EL (cell line): ENCODE measurements at places on chromosomes 1 and 21.

DNA sequence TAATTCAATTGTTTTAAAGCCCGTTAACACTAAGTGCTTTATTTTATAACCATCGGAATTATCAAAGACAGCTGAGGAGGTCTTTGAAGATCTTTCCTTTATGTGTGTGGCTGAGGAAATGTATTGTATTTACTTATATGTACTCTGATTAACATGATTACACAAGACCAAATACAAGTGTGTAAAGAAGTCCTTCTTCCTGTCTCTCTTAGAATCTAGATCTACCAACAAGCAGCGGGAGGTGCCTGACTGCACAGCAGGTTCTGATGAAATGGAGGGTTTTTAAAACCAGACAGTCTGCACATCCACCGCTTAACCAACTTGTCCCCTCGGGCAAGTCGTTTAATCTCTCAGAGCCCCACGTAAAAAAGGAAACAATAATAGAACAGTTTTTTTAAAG, 240.5 kb upstream of the MAP1LC3C start:
- no peak for DNase-seq

DNA sequence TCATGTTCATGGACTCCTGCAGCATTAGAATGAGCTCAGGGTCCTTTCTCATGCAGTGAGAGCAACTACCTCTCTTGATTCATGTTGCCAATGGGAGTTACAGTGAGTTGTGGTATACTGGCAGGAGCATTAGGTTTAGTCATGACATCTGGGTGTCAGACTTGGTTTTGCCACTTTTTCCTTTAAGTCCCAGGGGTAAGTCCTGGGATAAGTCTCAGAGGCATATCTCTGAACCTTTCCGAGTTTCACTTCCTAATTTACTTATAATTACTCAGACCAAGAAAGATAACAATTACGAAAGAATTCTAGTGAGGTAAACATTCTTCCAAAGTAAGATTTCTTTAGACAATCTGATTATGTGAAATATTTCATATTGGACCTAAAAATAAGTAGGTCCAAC, 606.0 kb downstream of the SMYD3 start:
- DNase-seq, result no peak

DNA sequence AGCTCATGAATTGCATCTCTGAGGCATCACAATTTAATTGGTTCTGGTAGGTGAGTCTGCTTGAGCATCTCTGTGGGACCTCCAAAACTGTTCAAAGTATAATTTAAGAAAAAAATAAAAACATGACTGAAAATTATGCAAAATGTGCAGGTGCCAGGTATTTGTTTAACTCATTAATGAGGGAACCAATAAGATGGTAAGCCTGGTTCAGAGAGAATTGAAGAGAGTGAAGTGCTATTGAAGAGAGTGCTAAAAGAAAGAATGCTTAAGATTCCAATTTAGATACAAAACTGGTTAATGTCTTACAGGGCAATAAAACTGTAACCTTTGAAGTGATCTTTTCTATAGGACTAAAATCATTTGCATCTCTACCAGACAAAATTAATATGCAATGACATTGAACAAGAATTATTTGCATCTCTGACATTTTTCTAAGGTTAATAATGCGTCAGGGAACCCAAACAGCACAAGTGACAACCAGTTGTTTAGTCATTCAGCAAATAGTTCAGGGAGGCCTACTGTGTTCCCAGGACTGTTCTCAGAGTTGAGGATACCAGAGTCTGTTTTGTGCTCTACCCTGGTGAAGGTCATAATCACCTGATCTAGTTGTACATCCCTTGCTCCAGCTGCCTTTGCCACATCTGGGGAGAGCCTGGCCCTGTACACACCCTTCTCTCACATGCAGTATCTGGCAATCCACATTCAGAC, 183.5 kb downstream of the PATJ start:
- no peak for DNase-seq

DNA sequence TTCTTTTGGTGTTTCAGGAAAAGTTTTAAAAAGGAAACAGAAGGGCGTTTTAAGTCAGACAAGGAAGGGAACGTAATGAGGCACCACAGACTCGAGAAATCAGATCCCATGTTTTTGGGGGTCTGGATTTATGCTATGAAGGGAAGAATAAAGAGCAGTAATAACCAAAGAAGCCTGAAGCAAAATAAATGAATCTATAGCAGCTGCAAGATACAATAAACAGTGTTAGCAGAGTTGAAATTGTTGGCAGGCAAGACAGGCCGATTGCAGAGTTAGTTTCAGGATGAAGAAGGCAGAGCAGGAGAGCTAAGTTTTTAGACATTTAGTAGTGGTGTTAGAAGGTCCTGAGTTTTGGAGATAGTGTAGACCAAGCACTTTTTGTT, 425 bp downstream of the DDR2 start:
- DNase-seq, result peak; percentile 30

DNA sequence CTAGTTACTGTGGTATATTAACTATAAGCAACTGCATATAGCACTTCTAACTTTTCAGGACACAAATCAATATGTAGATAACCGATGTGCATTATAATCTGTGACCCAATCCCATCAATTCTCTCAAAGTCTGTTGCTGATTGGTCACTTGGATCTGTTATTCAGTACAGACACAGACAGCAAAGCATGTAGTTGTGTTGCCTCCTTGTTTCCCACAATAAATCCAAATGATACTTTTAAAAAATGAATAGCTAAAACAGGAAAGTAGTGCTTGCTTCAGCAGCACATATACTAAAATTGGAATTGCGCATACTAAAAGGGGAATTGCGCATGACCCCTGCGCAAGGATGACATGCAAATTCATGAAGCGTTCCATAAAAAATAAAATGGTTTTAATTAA, 28.1 kb downstream of the NDC1 start:
- DNase-seq, result no peak

DNA sequence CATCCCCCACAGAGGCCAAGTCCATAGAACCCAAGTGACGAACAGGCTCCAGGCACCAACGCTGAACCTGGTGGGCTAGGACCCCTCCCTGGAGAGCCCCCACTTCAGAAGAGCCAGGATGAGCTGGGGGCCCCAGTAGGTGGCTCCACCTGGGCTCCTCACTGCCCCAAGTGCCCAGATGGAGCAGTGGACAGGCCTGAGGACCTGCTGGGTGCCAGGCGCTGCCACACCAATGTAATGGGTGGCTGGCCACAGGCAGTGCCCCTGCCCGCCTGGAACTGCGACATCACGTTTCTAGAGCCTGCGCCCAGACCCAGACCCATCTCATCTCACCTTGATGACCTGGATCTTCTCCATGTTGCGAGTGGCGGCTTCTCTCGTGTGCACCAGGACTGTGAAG, 5.6 kb downstream of the MAD2L2 start:
- DNase-seq, result no peak

DNA sequence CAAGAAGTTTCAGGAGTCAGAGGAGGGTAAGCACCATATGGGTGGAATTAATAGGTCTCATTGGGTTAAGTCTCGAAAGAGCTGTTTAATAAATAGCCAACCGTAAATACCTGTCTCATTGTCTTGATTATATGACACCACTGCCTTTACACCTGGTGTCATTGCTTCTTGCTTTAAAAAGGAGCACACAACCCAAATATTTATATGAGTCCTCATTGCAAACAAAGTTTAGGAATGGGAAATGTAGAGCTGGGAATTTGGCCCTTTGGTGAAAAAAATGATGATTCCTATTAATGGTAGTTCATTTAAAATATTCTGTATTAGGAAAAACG, 2.1 kb downstream of the BACH1 start:
- DNase-seq, result no peak

DNA sequence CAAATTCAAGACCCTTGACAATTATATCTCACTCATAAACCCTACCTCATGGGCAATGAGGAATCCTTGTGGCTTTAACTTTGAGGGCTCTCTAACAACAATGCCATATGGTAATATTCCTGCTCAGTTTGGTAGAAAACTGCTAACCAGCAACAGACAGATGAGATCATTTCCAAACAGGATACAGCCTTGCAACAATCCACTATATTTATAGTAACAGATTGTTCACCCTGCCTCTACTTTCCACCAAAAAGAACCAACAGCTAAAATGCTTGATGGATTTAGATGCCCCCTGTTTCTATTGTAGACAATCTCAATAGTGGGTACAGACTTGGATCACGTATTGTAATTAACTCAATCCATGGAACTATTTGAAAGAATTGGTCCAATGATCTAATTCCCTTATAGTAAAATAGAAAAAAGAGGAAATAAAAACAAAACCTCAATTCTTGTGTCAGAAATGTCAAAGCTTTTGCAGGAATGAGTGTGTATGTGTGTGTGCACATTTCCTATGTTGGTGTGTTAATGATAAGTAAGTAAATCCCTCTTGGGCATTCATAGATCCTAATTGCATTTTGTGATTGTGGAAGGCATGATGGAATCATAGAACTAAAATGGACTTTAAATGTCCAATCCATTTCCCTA, 100.0 kb upstream of the EDEM3 start:
- peak; percentile 32 for DNase-seq

DNA sequence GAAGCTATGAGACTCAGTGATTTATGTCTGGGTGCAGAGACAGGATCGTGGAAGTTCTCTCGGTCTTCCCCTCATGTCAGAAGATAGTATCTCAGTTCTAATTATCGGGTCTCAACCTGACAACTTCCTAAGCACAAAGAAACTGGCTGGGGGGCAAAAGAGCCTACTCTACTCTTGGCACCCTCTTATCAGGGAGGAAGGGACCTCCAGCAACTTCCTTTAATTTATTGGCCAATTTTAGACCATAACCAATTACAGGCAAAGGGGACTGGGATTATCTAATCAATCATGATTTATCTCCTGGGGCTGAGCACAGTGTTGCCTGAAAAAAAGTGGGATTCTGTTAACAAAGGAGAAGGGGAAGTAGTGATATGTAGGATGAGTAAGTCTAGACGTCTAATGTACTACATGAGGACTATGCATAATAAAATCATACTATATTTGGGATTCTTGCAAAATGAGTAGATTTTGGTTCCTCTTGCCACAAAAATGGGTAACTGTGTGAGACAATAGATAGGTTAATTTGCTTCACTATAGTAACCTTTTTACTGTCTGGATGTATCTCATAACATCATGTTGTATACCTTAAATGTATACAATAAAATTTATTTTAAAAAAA, 98.8 kb downstream of the ZFYVE9 start:
- no peak for DNase-seq

GRCh38 chr1:71276466-71276865, 195.6 kb upstream of the ZRANB2 start:
- no peak for DNase-seq

- DNase-seq, result no peak
These were observed 443.2 kb upstream of the VAMP3 start for GRCh38 chr1:7327849-7328248.

- no peak for DNase-seq
These were observed 88.3 kb downstream of the SCMH1 start for GRCh38 chr1:41153750-41154274.

- DNase-seq, result peak; percentile 63
These were observed 196.2 kb downstream of the ZC3H11B start for GRCh38 chr1:219416598-219417238.

GRCh38 chr1:43387976-43388599, 1.5 kb downstream of the MED8 start:
- no peak for DNase-seq

GRCh38 chr1:182032251-182032650, 29.3 kb downstream of the ZNF648 start:
- no peak for DNase-seq

GRCh38 chr1:16719571-16720350, 20.6 kb upstream of the RNU1-4 start:
- no peak for DNase-seq
